SK-N-MC (cell line): ENCODE measurements at places on chromosomes 6 and 20.

DNA sequence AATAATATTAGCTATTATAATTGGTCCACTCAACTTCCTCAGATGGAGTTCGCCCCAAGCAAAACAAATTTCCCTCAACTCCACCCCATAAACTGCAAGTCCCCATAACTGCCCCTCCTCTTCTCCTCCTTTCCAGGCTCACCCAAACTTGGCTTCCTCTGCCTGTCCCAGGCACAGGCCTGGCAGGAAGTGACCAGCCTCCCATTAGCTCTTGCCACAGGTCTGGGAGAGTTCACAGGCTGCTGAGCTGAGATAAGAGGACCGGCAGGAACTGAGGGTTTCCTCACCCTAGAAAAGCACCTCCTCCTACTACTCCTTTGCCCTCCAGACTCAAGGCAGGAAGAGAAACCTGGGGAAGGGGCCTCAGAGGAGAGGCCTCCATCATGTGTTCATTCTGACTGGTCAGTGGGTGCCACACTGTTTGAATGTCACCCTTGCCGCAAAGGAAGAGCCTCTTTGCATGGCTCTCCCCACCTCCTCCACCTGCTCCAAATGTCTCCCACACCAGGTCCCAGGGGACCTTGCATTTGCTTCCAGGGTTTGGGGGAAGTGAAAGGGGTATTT, 24.5 kb upstream of the SMIM29 start:
- no peak for DNase-seq

DNA sequence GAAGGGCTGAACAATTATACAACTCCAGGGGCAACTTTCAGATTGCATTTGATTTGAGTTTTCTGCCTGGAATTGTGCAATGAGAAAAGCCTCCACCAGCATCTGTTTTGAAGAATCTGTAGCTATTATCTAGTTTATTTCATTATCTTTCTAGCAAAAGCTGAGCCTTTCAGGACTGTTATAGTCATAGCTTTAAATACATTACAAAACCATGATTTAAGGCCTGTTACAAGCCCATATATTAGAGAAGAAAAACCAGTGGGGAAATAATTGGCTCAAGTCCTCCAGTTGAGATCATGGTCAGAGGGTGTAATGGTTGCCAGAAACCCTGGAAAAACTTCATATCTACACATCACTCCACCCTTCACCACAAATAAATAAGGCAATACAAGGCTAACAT, 676.2 kb downstream of the HDGFL1 start:
- DNase-seq = no peak

- DNase-seq = no peak
These were observed 196.5 kb upstream of the THBS2 start for GRCh38 chr6:169450097-169450496.

GRCh38 chr20:59223182-59223601, 59.6 kb downstream of the ZNF831 start:
- DNase-seq = no peak

GRCh38 chr6:98136333-98136732, 698.0 kb upstream of the POU3F2 start:
- DNase-seq = no peak

DNA sequence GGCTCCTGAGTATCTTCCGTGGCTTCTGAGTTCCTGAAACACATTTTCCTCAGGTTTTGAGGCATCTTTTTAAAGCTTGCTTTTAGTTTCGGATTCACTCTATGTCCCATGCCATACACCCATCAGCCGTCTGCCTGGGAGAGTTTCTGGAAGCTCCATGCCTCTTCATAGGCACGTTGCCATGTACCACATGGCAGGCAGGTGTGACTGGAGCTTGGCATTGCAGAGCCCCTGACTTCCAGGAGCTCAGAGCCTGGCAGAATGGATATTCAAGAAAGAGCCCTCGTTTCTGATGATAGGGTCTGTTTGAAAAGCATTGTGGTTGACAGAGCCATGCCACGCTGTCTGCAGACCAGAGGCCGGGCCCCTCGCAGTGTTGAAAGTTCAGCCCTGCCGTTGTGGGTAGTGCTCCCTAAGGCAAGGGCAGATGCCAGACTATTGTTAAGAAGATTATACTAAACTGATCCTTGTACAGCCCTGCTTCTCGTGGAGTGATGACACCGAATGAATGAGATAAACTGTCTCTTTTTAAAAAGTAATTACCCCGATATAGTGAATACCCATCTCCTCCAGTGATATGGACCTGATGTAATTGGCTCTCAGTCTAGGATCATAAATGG, 100.0 kb downstream of the RPP40 start:
- no peak for DNase-seq

DNA sequence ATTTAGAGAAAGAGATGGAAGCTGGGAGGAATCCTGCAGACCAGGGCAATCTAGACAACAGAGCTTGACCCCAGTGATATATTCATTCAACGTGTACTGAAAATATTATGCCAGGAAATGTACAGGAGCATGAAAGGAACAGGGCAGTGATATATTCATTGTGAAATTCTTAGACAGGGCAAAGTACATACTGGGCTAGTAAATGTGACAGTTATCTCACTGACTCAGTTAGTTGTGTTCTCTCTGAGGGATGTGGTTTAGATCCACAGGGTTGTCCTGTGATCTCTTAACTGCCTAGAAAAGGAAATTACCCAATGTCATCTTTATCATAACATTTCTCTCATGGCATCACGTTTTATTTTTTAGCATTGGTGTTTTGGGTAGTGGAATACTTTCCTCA, 891.3 kb downstream of the EYS start:
- DNase-seq = no peak

GRCh38 chr20:36861875-36862801, 13.8 kb upstream of the TLDC2 start:
- no peak for DNase-seq

DNA sequence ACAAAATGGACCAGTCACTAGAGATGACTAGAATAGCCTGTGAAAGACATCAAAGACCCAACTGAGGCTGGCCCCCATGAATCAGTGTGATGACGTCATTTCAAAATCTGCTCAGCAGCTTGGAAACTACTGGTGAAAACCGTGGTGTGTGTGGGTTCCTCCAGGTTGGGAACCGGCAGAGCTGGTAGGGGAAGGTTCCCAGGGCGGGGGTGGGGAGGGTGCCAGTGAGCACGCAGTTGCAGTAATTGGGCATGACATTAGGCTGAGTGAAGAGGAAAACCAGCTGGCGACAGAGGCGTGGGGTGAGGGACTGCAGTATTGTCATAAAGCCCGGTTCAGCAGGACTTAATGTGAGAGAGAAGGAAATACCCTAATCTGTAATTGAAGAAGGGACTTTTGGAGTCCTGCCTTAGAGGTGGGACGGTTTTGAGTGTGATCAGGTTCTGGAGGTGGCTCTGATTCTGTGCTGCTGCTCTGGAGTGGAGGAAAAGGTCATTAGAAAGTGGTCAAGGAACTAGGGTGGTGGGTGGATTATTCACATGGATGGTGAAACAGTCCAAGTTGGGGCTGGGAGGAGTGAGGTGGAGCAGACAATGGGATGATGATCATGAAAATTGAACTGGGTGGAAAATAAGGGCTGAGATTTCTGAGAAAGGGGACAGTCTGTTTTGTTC, 52.0 kb upstream of the MTHFD1L start:
- DNase-seq = no peak

GRCh38 chr6:121539439-121539838, 104.0 kb downstream of the GJA1 start:
- no peak for DNase-seq

DNA sequence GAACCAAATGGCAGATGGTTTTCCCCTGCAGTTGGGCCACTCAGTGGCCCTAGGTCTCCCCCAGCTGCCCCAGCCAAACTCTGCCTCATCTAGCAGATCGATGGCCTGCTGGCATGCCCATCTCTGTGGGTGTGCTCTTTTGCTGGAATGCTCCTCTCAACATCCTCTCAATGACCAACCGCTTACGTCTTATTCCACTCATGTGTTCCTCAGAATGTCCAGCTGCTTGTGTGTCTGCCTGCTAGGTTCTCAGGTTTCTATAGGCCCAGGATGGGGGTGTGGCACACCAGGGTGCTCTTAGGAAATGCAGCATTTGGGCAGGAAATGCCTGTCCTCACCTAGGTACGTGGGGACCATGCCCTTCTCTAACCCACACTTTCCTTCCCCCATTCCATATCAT, 509.9 kb upstream of the SYNCRIP start:
- no peak for DNase-seq

DNA sequence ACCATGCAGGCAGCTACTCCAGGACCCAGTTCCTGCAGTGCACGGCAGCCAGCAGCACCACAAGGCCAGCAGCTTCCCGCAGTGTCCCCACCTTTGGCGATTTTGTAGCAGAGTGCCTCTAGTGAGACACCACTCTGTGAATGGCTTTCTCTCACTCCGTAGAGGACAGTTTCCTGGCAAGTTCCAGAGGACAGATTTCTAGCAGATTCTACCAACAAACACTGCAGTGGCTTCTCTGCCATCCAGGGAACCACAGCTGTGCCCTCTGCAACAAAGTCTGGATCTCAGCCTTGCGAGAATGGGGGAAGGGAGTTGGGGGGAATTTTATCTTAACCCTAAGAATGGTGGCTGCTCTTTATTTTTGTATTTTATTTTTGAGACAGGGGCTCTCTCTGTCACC, 28.7 kb downstream of the SNHG17 start:
- DNase-seq = no peak

DNA sequence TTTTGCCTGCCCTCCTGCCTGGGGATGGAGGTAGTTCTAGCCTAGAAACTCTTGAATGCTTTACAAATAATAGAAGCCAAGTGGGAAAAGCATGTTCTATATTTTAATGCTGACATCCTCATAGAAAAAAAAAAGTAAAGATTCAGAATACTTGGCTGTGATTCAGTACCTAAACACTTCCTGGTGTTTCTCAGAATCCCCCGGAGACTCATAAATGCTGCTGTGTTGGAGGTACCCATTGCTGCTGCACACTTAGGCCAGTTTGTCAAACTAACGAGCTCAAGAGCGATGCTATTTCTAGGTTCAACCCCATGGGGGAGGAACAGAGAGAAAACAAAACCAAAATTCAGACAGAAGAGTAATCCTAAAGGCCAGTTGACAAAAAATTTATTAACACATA, 38.8 kb upstream of the ZFP64 start:
- DNase-seq = peak; percentile 93

DNA sequence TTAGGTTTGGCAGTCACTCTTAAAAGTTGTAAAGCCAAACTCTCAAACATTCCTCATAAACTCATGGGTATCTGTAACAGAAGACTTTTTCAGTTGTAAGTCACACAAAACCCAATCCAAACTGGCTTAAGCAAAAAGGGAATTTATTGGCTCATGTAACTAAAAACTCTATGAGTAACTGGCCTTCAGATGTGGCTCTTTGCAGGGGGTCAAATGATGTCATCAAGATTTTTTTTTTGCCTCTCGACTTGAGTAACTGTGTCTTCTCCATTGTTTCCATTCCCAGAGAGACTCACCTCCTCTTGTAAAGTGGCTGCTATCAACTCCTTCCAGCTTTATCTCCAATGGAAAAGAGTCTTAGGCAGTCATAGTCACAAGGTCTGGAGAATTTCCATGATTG, 645.0 kb downstream of the DHX35 start:
- no peak for DNase-seq

- no peak for DNase-seq
These were observed 76.8 kb downstream of the REV3L start for GRCh38 chr6:111406200-111406721.

GRCh38 chr6:16388488-16388887, 150.1 kb downstream of the GMPR start:
- no peak for DNase-seq

DNA sequence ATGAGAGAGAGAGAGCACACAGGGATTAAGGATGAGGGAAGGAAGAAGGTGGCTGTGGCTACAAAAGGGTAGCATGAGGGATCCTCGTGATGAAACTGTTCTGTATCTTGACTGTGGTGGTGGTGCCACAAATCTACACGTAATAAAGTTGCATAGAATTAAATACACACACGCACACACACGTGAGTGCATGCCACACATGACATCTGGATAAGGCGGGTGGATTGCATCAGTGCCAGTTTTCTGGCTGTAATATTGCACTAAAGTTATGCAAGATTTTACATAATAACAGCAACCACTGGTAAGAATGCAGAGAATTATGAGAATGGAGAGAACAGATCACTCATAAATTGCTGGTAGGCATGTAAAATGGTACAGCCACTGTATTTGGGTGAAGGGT, 16.9 kb upstream of the STK35 start:
- DNase-seq = peak; percentile 53

DNA sequence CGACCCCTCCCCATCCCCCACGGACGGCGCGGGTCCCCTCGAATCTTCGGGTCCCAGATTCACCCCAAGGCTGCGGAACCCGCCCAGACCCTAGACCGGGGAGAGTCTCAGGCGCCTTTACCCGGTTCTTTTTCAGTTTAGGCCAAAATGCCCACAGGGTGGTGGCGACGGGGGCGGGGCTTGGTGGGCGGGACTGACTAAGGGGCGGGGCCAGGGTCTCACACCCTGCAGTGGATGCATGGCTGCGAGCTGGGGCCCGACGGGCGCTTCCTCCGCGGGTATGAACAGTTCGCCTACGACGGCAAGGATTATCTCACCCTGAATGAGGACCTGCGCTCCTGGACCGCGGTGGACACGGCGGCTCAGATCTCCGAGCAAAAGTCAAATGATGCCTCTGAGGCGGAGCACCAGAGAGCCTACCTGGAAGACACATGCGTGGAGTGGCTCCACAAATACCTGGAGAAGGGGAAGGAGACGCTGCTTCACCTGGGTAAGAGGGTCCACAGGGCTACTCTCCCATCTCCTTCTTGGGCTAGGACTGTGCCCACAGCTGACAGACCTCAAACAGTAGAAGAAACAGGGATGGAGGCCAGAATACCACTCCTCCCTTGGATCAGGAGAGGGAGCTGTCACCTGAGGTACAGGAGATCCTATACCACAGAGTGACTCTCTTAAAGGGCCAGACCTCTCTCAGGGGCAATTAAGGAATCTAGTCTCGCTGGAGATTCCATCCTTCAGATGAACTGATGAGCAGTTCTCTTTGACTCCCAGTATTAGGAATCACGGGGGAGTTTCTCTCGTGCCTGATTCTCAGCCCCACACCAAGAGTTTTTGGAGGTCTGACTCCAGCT, 942 bp downstream of the HLA-E start:
- no peak for DNase-seq

- DNase-seq = no peak
These were observed 17.5 kb downstream of the AGPAT4 start for GRCh38 chr6:161256407-161256806.
